ENCODE measurements at places on chromosomes 6 and 20.

GRCh38 chr6:157650261-157650640, 172.8 kb upstream of the SNX9 start:
- DNase-seq = no peak

DNA sequence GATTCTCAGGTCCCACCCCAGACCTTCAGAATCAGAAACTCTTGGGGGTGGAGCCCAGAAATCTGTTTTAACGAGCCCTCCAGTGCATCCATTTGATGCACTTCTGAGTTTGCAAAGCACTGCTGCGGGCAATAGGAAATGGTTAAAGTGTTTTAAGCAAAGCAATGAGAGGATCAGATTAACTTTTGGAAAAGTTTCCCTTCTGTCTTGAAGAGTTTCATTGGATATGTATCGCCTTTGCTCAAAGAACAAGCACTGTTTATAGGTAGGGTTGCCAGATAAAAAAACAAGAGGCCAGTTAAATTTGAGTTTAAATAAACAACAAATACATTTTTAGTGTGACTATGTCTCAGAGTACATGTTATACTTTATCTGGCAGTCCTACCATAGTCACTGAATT, 226.0 kb downstream of the BMP7 start:
- DNase-seq = no peak

- DNase-seq = no peak
Measured at GRCh38 chr6:41639809-41640371, 1.6 kb downstream of the MDFI start.

DNA sequence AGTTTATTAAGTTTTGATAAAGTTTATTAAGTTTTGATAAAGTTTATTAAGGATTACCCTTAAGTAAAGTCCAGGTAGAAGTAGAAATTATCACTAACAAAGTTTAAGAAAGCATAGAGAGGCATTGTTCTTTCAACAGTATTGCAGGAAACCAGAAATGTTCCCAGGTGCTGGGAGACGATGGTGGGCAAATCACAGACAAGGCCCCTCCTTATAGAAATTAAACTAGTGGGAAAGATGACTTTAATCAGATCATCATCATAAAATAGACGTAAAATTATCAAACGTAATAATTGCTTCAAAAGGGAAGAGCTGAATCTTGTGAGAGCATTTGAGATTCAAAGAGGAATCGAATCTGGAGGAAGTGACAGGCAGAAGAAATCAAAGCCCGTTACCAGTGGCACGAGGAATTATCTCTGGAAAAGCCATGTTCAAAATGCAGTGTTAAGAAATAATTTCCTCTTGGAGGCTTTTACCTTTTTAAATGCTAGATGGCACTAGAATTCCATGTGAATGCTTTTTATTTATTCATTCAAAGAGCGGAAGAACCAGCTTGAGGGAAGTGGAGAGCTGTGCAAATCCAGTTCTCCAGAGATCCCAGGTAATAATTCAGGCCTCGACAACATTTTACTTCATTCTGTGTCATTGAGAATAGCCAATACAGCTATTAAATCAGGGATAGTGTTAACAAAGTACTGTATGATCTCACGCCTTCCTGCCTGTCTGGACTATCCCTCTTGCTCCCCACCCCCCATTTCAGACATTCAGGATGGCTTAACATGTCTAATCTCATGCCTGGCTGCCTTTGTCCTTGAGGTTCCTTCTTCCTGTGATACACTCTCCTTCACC, 1.0 kb upstream of the APMAP start:
- peak; percentile 23 for DNase-seq

DNA sequence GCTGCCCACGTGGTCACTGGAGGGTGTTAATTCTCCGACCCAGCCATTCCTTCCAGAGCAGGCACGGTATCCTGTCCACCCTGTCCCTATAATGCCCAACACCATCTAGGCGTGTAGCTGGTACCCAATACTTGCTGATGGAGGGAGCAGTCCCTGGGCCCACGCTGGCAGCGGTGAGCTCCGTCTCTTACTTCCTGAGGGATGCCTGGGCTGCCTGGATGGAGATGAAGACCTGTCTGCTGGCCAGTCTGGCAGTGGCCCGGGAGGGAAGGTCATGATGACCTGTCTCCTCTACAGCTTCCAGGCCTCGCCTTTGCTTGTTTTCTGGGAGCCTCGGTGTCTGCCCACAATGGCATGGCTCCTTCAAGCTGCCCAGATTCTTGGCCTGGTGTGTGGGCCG, 297.9 kb upstream of the SUPT3H start:
- no peak for DNase-seq

GRCh38 chr6:158570681-158570962, 10.7 kb downstream of the TMEM181 start:
- DNase-seq = no peak

DNA sequence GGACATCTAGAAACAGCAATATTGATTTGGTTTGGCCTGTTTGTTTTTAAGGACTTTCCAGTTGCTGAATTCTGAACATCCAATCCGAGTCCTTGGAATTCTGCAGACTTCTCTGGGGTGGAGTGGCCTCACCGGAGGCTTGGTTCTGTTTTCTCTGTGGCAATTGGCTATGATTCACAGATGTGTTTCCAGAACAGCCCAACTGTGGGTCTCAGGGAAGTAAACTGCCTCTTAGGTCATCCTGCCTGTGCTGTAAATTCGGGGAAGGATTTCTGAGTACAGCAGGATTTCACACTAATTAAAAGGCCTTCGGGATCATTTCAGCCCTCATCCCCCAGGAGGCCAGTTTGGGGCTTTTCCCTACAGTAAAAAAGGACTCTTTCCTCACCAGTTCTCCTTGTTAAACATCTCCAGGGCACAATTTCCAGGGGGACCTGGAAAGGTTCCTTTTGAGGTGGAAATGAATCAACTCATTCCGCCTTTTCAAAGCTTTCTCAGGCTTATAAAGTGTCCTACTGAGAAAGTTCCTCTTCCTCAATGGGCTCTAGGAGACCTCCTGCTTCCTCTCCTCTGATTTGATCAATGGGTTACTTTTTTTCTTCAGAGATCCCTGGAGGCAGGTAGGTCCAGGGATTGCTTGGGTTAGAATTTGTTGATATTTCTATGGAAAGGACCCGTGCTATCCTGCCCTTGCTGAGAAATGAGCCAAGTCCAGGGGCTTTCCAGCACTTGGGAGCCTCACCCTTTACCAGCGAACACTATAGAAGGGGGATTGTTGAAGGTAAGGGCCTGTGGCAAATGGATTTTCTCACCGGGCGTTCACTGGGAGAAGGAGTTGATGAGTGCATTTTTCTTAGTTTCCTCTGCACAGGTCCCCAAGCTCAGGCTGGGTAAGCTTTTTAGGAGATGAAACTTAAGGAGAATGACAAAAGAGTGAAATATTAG, 114.6 kb downstream of the CLIC5 start:
- peak; percentile 68 for DNase-seq

DNA sequence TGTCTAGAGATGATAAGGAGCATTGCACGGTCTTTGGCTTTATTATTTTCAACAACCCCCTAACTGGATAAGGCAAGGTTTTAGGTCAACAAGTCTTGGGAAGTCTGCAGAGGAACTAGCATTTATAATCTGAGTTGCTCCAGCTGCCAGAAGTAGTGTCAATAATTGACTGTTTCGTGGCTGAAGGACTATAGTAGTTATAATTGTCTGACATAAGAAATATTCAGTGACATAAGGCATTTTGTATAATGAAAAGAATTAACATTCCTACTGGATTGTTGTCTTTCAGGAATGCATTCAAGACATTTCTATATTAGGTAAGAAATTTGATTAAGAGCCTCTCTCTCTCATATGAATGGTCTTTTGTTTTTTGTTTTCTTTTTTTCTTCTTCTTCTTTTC, 136.9 kb upstream of the SGK1 start:
- DNase-seq = no peak

DNA sequence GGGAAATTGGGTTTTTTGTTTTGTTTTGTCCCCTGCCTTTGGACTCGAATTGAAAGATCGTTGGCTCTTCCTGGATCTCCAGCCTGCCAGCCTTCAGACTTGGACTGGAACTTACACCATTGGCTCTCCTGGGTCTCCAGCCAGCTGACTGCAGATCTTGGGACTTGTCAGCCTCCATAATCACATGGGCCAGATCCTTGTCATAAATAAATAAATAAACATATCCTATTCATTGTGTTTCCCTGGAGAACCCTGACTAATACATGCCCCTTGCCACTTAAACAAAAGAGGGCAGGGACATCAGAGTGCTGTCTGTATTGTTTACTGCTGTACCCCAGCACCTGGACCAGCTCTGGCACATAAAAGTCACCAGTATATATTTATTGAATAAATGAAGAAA, 101.5 kb downstream of the CAP2 start:
- no peak for DNase-seq

GRCh38 chr20:33847006-33847405, 35.9 kb downstream of the CHMP4B start:
- DNase-seq = no peak

- DNase-seq = no peak
Measured at GRCh38 chr20:18683839-18684238, 96.0 kb downstream of the DTD1 start.

GRCh38 chr20:41334036-41334435, 6.6 kb upstream of the LPIN3 start:
- no peak for DNase-seq

DNA sequence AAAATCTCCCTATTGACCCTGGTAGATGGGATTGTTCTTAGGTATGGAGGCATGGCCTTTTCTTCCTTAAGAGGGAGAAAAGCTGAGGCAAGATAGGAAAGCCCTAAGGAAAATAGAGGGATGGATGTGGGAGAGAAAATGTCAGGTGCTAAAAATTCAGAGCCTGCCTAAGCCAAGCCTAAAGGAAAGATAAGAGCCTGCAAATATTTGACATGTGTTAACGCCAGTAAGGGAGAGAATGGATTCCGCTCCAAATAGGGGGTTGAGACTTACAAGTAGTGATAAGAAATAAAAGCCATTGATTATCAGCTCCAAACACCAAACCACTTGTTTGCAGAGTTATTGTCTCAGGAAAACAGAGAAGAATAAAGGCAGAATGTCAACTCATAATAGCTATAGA, 533.6 kb downstream of the PTPRT start:
- DNase-seq = no peak

DNA sequence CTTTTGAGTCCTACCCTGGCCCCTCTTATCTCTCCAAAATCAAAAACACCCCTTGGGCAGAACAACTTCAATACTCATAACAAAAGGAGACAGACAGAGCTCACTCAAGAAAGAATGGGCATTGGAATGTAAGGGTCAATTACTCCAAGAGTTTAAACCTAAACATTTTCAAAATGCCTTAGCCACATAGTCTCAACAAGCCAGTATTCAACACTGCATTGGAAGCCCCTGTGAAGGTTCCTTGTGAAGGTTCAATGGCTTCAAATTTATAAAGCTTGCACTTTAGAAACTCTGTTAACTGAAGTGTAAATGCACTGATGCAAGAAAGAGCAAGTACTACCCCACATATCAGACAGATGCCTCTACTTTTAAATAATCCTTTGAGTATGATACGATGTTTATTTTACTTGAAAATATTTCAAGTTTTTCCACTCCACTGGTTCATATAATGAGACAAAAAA, 139.1 kb upstream of the LAMP5 start:
- DNase-seq = no peak

DNA sequence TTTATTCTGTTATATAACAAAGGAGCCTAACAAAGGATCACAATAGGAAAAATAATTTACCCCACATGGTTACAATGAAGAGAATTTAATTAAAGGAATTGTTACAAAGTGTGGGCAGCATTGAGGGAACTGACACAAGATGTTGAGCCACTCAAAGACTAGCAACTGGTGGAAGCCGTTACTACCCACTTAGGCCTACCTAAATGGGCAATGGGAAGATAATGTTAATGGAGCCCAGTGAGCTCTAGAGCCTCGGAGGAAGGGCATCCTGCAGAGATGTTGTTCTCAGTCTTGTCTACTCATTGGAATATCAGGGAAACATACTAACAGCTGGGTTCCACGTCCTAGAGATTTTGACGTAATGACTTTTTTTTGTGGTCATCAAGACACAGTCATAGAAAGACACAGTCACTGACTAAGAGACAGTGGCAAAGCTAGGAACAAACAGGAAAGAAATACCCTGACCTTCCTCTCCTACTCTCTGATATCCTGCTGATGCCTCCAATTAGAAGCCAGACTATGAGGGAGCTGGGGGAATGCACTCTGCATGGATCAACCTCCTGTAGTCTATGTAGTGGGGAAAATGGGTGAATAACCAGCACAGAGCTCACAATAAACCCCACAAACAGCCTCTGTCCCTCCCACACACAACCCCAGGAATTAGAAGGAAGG, 523.8 kb upstream of the FLRT3 start:
- DNase-seq = no peak

DNA sequence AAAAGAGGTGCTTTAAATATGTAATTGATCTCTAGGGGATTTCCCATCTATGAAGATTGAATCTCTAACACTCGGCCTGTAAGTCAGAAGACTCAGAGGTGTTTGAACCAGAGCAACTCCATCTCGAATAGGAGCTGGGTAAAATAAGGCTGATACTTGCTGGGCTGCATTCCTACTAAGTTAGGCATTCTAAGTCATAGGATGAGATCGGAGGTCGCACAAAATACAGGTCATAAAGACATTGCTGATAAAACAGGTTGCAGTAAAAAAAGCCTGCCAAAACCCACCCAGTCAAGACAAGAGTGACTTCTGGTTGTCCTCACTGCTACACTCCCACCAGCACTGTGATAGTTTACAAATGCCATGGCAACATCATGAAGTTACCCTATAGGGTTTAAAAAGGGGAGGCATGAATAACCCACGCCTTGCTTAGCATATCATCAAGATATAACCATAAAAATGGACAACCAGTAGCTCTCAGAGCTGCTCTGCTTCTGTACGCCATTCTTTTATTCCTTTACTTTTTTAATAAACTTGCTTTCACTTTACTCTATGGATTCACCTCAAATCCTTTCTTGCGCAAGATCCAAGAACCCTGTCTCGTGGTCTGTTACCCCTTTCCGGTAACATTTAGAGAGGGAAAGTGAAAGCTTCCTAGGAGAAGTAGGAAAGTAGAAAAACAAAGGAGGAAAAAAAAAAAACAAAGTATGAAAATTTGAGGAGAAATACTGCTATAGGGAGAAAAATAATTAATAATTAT, 129.7 kb upstream of the PHACTR1 start:
- no peak for DNase-seq

DNA sequence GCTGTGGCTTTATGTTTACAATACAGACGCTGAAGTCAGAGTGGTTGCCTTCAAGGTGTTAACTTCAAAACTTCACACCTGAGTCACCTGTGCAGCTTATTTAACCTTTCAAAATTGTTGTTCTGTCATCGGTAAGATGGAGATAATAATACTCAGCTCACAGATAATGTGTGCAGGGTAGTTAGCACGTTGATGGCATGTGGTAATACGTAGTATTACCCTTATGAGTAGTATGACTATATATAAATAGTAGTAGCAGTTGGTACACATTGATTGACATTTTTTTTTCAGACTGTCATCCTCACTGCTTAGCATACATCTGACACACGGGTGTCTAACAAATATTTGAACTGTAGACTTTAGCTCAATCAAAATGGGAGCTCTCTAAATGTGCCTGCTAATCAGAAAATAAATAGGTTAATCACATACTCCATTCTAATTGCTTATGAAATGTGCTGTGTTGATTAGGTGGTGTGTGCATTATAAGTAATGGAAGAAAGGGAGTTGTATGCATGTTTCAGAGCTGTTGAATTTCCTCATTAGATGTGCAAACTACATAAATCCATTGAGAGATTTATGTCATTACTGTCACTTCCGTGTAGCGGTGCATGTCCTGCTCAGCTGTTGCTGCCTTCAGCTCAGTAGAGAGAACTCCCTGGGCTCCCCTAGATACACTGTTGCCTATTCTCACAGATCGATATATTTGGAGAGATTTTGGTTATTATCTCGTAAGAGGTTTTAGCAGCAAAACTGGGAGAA, 11.2 kb upstream of the MROH8 start:
- DNase-seq = no peak

Measured in AG09309 (cell line).